Upper lobe of right lung (tissue), 1 donor: ENCODE measurements at places on chromosomes 11 and 22.

- H3K4me1 ChIP-seq: peaks cover 13% of the 10 kb centered on the region
- H3K4me3 ChIP-seq: no peak overlapping the region
- no peak overlapping the region for H3K27ac ChIP-seq
- no peaks in the 10 kb centered on the region for H3K36me3 ChIP-seq
Observed at GRCh38 chr11:65329944-65330403, 3.7 kb upstream of the DPF2 start.

- no peaks in the 10 kb centered on the region for H3K4me1 ChIP-seq
- peak overlapping the region; percentile 25 for H3K27ac ChIP-seq
- no peak overlapping the region for H3K4me3 ChIP-seq
- no peaks in the 10 kb centered on the region for H3K27me3 ChIP-seq
Observed at GRCh38 chr11:115244296-115244695, 259.9 kb downstream of the CADM1 start.

DNA sequence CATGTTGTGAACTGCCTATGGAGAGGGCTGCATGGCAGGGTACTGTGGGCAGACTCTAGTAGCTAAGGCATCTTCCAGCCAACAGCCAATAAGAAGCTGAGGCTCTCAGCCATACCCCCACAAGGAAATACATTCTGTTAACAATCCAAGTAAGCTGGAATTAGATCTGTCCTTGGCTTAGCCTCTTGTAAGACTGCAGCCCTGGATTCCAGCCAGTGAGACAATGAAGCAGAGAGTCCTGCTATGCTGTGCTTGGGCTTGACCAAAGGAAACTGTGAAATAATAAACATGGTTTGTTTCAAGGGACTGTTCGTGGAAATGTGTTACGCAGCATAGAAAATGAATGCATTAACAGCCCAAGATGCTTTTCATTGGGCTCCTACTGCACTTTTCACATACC lies 1097.4 kb upstream of the CCDC90B start:
- H3K4me3 ChIP-seq: no peak overlapping the region
- H3K4me1 ChIP-seq: no peaks in the 10 kb centered on the region
- no peak for DNase-seq
- H3K36me3 ChIP-seq: no peaks in the 10 kb centered on the region
- H3K27ac ChIP-seq: no peak overlapping the region

DNA sequence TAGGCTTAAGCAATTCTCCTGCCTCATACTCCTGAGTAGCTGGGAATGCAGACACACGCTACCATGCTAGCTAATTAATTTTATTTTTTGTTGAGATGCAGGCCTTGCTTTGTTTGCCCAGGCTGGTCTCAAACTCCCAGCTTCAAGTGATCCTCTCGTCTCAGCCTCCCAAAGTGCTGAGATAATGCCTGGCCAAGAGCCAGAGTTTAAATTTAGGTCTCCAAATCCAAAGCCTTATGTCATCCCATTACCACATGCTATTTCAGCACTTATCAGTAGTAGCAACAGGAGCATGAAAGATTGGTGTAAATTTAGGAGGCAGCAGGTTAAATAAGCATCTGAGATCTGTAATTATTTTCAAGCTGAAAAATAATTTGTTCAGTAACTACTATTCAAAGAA lies 326.1 kb upstream of the ANO5 start:
- H3K4me1 ChIP-seq: no peaks in the 10 kb centered on the region
- H3K27ac ChIP-seq: no peak overlapping the region
- H3K4me3 ChIP-seq: no peak overlapping the region
- no peaks in the 10 kb centered on the region for H3K36me3 ChIP-seq
- H3K27me3 ChIP-seq: no peaks in the 10 kb centered on the region
- DNase-seq: no peak
